ENCODE measurements at places on chromosomes 1 and 21. TPM values are rescaled to one million over a fixed set of nuclear protein-coding genes. Genes with fewer than 3 reads are reported as not detected.

DNA sequence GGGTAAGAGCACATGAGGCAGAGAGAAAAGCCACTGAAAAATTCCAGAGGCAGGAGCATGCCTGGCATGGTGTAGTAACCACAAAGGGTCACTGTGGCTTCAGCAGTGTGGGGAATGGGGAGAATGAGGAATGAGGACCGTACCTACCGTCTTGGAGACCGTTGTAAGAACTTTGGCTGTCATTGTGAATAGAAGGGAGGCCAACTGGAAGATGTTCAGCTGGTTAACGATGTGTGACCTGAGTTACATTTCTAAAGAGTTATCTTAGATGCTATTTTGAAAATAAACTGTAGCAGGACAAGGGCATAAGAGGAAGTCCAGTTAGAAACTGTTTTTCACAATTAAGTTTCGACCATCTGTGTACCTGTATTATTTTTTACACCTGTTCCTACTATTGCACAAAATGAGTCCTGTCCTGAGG, 365.5 kb upstream of the SGIP1 start:
- no peak for DNase-seq

- DNase-seq = no peak
These were observed 229.3 kb downstream of the USH2A start for GRCh38 chr1:216193839-216194443.

- DNase-seq = no peak
These were observed 17.2 kb downstream of the HIVEP3 start for GRCh38 chr1:41901551-41901950.

GRCh38 chr1:119742202-119742601, 26.5 kb downstream of the HMGCS2 start:
- DNase-seq = no peak

DNA sequence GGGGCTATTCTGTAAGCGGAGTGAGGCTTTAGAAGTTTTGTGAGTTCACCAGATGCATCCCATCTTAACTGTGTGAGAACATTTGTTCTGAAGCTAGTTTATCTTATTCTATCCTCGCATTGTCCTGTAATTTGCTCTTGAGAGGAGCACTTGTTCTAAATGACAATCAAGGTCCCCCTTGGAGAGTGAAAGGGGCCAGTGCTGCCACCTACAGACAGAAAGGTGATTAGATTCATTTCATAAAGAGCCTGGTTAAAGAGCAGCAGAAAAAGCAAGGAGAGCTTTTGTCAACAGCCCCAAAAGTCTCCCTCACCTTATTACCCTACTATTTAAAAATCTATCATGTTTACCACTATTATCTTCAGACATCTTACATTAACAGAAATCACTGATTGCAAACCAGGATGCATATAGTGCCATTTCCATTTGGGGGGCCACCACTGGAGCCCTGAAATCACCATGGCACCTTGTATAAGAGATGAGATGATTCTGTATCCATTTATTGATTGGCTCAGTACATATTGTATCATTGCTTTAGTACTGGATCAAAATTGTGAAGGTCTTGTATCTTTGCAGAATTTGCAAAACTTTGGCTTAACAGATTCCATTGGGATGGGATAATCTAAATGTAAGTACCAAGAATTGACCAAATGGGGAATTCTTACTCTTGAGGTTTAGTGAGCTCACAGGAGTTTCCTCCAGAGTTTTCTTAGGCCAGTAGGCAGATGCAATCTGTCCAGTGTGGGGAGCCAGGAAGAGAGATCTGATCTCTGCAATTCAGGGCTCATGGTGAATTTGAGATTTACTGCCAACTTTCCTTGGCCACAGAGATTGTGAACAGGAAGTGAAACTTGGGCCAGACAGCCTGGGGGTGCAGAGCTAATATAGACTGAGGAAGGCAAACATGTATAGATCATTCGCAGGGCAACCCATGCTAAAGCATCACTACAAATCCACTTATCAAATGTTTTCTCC, 64.3 kb upstream of the TRABD2B start:
- DNase-seq = peak; percentile 57

GRCh38 chr1:21368515-21369289, 71.2 kb upstream of the NBPF3 start:
- DNase-seq = peak; percentile 79

GRCh38 chr1:48547561-48548220, 75.7 kb upstream of the SPATA6 start:
- DNase-seq = no peak

DNA sequence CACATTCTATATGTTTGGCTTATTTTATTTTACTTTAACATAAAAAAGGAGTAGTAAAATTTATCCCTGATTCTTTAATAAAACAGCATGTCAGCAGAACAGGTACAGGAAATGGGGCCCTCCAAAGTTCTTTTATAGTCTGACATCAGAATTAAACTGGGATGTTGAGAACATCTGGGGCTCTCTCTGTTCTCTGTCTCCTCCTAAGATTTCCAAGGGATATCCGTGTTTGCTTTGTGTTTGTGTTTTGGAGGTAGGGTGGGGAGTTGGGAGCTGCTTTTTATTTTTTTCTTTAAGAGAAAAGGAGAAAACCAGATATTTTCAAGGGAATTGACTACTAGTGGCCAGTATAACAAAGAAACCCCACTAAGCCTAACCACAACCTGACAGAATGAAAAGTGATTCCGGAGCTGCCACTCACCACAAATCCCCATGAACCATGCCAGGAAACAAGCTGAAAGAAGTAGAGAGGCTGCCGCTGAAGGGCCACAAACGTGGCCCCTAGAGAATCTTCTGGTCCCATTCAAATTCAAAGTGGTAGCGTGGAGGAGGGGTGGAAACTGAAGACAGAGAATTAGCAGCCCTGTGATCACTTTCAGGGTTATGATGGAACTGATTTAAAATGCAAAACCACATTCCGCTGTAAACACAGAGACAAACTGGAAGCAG, 369.6 kb upstream of the ADGRL2 start:
- no peak for DNase-seq

- DNase-seq = no peak
These were observed 211.9 kb upstream of the SPAG17 start for GRCh38 chr1:118396829-118397495.

GRCh38 chr21:43929217-43929971, 64.4 kb downstream of the AGPAT3 start:
- DNase-seq = no peak

GRCh38 chr1:86289161-86289560, 107.0 kb downstream of the ODF2L start:
- no peak for DNase-seq

DNA sequence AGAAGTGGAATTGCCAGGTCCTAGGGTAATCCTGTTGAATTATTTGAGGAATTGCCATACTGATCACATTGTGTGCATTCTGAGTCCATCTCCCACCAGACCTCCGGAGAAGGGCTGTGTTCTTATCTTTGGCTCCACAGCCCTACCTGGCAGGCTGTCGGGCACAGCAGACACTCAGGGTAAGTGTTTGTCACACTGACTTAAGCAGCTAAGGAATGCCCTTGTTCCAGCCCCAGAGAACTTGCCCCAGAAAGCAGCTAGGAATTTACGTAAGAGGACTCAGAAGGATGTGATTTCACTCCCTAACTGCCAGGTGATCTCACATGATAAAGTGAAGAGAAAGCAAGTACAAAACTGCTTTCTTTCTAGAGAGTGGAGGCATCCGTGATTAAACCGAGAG, 21.0 kb downstream of the VASH2 start:
- no peak for DNase-seq

DNA sequence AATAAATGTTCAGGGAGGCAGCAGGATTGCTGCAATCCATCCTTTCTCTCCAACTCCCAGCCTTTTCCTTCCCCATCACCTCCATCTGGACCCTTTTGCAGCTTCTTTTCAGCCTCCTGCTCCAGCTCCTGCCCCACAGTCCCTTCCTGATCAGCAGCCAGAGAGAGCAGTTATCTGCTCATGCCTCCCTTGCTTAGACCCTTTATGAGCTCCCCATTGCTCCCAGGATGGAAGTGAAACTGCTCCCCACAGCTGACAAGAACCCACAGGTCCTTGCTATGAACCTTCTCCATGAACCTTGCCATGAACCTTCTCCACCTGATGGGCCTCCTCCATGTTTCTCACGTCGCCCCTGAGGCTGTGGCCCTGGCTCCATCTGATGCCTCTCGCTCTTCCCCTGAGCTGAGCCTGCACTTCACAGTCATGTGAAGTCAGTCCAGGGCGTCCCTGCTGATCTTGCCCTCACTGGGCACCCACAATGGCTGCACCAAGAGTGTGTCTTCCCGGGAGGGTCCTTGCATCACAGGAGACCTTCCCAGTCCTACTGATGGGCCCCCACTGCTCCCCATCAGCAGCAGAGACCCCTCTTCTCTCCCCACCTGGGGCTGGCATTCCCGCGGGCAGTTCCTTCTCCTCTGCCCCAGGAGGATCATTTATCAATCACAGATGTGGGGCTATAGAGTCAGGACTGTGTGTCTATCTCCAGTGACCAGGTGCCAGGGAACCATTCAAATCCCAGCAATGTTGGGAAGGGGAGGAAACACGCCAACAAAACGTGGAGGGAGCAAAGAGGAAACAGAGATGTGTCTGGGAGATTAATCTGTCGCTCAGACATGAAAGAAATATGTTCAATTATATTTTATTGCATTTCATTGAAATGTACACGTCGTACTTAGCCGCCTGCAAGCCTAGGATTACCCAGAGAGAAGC, 73.1 kb downstream of the MATN1 start:
- DNase-seq = no peak

- DNase-seq = no peak
These were observed 24.9 kb upstream of the PDXK start for GRCh38 chr21:43693981-43694380.

DNA sequence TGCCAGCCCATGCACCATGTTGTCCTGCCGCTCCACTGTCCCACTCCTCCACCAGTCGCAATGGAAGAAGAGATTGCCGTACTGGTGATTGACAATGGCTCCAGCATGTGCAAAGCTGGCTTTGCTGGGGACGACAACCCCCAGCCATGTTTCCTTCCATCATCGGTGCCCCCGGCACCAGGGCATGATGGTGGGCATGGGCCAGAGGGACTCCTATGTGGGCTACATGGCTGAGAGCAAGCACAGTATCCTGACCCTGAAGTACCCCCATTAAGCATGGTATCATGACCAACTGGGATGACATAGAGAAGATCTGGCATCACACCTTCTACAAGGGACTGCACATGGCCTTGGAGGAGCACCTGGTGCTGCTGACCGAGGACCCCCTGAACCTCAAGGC, 1.9 kb upstream of the AMY2B start:
- DNase-seq = no peak

- DNase-seq = no peak
These were observed 39.9 kb downstream of the COP1 start for GRCh38 chr1:176167210-176167609.

GRCh38 chr1:234907208-234907939, 221.3 kb downstream of the TOMM20 start:
- no peak for DNase-seq

GRCh38 chr1:160675641-160676410, 29.0 kb upstream of the SLAMF1 start:
- DNase-seq = peak; percentile 35

GRCh38 chr1:178821134-178821866, 49.6 kb downstream of the ANGPTL1 start:
- DNase-seq = no peak

- no peak for DNase-seq
These were observed 163.4 kb upstream of the USP24 start for GRCh38 chr1:55378582-55378981.

DNA sequence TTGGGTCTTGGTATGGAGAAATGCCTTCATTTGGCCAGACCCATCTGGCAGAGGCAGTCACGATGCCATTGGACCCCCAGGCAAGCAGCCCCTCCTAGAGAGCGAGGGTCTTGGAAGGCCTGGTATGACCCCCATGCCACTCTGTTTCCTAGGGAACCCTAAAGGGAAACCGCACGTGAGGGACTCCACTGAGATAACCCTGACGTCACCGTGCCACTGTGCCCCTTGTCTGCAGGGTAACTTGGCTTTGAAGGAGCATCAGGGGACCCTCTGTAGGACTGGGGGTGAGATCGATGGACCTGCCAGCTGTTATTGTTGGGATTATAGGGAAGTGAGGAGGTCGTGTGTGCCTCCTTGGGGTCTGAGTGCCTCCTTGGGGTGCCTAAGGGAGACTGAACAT, 34.5 kb downstream of the ABCG1 start:
- DNase-seq = no peak

GRCh38 chr1:18414321-18414720, 66.4 kb upstream of the KLHDC7A start:
- DNase-seq = no peak

GRCh38 chr21:33546086-33546485, 3.2 kb downstream of the SON start:
- DNase-seq = no peak

- DNase-seq = no peak
These were observed 64.8 kb upstream of the ATP1A1 start for GRCh38 chr1:116308276-116308675.

GRCh38 chr1:6241887-6242740, 1.9 kb upstream of the HES3 start:
- no peak for DNase-seq

GRCh38 chr1:65471861-65472332, 51.4 kb downstream of the LEPR start:
- no peak for DNase-seq

DNA sequence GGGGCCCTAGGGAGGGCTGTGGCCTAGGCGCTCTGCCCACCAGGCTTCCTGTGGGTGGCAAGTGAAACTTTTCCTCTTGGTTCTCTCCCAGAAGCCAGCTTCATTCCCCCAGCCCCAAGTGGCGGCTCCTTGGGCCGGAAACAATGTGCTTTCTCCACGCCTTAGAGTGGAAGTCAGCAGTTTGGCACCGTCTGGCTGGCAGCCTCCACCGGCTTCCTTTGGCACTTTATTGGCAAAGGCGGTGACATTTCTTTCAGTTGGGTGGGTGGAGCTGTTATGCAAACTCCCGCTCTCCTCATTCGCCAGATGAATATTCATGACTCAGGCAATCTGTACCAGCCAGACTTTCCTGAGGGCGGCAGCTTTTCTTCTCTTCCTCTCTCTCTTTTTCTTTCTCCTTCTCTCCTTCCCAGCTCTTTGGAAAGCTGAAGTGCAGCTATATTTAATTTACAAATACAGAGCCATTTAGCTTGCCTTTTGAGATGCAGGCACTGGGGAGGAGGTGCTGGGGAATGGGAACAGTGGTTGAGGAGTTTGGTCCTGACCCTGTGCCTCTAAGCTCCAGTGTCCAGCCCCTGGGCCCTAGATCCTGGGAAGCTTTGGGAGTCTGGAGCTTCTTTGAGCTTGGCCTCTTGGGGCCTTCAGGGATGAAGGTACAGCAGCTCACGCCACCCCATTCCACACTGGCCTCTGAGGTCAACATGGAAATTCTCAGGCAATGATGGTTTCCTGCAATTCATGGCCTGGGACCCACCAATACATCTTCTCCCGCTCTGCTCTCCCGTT, 67.8 kb upstream of the POU3F1 start:
- DNase-seq = no peak

- peak; percentile 94 for DNase-seq
These were observed 132.4 kb downstream of the EDEM3 start for GRCh38 chr1:184622136-184622823.

GRCh38 chr1:85488126-85488525, 23.2 kb upstream of the DDAH1 start:
- DNase-seq = no peak

GRCh38 chr1:219801156-219801820, 127.1 kb downstream of the SLC30A10 start:
- no peak for DNase-seq

Gene OR6K3
- total RNA-seq = not detected

Gene GUCA2A
- total RNA-seq = not detected

Gene SH2D2A
- total RNA-seq = 5.4 TPM

Gene SPRR1B
- not detected for total RNA-seq

Gene LAMC1
- 125 TPM for total RNA-seq

Gene USH2A
- total RNA-seq = not detected

Gene KLHDC9
- 5.8 TPM for total RNA-seq

Gene FCGR3B
- total RNA-seq = 3.8 TPM

Gene ASCL5
- not detected for total RNA-seq

Gene USF1
- 64.5 TPM for total RNA-seq

Gene DNALI1
- 29.4 TPM for total RNA-seq

Gene PGLYRP4
- not detected for total RNA-seq

Gene PRCC
- 24.9 TPM for total RNA-seq
